Dorsolateral prefrontal cortex (tissue), 122 donors: ENCODE measurements at places on chromosomes 12 and 14.

DNA sequence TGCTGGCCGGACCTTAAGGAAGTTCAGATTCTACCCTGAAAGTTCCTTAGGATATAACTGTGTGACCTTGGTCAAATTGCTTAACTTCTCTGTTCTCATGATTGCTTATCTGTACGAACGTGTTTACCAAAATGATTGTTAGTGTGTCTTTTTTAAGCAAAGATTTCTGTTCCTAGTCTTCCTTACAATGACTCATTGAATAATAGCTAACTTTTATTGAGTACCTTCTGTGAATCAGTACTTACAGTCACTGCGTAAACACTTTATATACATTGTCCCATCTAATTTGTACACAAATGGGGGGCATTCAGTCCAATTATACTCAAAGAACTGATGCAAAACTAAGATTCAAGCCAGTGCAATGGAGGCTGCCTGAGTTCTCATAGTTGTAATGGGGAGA, 4.2 kb upstream of the TMEM30B start:
- no peak for DNase-seq

GRCh38 chr12:3251691-3252090, 174.5 kb downstream of the TSPAN9 start:
- DNase-seq: no peak

DNA sequence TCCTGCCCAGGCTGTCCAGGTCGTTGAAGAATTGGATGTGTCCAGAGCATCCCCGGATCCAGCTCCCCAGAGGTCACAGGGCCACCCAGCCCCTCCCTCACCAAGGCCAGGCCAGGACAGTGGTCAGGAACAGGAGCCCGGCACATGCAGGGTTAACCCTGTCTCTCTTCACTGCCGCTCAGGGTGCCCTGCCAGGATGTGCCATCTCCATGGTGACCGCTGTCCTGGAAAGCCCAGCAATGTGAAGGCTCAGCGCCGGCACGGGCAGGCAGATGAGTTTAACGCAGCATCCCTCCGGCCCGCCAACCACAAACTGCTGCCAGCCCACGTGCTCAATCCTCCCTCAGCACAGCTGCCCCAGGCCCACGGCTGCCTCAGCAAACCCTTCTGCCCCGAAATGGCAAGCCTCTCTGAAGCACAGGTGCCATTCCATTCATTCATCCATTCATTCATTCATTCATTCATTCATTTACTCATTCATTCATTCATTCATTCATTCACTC, 4.4 kb downstream of the TMEM179 start:
- DNase-seq: peak; percentile 85

DNA sequence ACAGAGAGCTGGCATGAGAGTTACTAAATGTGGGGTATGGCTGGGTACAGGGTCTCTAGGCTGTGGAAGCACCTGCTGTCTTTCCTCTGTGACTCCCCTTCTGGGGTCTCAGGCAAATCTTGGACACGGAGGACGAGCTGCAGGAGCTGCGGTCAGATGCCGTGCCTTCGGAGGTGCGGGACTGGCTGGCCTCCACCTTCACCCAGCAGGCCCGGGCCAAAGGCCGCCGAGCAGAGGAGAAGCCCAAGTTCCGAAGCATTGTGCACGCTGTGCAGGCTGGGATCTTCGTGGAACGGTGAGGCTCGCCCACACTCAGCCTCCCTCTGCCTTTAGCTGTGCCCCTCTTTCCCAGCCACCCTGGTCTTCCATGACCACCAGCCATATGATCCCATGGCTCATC, 19.4 kb downstream of the PPP1R1A start:
- DNase-seq: no peak

DNA sequence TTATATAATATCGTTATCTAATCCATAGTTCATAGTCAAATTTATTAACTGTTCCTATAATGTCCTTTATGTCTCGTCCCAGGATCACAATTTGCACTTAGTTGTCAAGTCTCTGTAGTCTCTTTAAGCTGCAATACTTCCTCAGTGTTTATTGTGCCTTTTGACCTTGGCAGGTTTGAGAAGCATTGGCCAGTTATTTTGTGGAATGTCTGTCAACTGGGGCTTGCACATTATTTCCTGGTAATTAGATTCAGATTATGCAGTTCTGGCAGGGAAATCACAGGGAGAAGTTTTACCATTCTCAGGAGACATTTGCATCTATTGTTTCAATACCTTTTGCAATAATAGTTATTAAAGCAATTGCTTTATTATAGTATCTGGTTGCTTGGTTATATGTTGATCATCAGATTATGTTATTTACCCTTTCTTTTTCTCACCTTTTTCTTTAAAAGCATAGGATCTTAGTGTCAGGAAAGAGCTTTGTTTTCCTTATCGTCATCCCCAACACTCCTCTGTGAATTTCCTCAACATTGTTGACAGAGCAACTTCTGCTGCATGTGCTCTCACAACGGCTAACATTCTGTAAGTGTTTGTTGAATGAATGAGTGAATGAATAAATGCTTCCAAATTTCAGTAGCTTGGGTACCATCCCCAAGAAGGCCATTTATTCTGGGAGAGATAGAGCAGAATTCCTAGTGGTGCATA, 3.7 kb upstream of the ART4 start:
- no peak for DNase-seq

GRCh38 chr12:38162708-38163441, 153.7 kb upstream of the ALG10B start:
- DNase-seq: no peak

DNA sequence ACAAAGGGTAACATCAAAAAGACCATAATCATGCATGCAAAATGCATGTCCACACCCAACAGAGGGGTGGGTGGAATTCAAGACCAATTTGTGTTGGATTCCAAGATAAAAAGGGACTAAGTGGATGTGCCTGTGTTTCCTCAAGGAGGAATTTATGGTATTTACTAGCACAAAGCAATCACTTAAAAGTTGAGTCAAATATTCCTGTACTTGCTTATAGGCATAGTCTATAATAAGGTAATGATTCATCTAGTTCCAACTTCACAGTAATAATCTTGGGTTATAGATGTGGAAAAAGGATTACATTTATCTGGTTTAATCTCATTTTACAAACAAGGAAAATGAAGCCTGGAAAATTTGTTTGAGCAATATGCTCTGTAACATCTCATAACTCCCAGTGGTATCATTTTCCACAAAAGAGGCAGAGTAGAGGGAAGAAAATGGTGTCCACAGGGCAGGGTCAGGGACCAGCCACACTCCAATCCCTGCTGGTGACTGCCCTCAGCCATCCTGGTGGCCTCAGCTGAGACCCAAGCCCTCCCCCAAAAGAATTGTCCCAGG, 80.8 kb upstream of the REP15 start:
- DNase-seq: no peak

DNA sequence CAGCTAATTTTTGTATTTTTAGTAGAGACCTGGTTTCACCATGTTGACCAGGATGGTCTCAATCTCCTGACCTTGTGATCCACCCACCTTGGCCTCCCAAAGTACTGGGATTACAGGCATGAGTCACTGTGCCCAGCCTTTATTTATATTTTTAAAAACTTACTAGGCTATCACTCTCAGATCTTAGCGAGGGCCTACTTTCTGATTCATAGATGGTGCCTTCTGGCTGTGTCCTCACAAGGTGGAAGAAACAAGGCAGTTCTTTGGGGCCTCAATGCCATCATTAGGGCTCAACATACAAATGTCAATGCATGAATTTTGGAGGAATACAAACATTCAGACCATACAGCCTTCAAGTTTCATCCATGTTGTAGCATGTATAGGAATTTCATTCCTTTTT, 2.4 kb upstream of the DGLUCY start:
- no peak for DNase-seq

GRCh38 chr14:29925736-29926135, 1.9 kb downstream of the PRKD1 start:
- no peak for DNase-seq

DNA sequence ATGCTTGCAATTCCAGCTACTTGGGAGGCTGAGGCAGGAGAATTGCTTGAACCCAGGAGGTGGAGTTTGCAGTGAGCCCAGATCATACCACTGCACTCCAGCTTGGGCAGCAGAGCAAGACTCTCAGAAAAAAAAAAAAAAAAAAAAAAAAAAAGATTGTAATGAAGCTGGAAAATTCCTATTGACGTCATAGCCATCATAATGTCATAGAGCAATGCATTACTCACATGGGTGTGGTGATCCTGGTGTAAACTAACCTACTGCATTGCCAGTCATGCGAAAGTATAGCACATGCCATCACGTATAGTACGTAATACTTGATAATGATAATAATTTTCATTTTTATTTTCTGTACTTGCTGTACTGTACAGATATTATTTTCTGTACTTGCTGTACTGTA, 42.7 kb upstream of the NID2 start:
- DNase-seq: no peak

DNA sequence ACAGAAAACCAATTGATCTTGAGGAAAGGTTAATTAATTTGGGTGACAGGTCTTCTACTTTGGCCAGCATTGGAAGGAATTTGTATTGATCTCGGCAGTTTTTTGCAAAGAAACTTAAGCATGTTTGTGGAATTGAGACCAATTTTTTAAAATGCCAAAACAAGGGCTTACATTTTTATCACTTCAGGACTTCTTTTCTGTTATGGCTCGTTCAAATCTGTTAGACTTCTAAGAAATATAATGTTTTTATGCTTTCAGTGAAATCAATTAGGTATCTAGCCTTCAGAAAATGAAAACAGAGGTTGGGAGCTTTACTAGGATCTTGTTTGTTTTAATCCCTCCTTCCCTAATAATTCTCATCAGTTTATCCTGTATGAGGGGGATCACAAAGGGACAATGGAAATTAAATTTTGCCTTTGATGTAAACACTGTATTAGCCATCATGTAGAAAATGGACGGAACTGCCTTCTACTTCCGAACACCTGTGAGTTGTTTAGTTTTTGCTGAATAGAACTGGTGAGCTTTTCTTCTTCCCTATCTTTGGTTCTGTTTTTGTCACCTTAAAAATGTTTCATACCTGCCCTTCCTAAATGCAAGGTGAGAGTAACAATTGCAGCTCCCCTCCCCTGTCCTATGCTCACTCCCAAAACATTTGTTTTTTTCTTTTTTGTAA, 7.8 kb downstream of the FOXA1 start:
- no peak for DNase-seq

- no peak for DNase-seq
Observed at GRCh38 chr14:56199095-56199981, 81.1 kb downstream of the PELI2 start.

GRCh38 chr14:75915045-75915444, 66.8 kb downstream of the TGFB3 start:
- DNase-seq: no peak

DNA sequence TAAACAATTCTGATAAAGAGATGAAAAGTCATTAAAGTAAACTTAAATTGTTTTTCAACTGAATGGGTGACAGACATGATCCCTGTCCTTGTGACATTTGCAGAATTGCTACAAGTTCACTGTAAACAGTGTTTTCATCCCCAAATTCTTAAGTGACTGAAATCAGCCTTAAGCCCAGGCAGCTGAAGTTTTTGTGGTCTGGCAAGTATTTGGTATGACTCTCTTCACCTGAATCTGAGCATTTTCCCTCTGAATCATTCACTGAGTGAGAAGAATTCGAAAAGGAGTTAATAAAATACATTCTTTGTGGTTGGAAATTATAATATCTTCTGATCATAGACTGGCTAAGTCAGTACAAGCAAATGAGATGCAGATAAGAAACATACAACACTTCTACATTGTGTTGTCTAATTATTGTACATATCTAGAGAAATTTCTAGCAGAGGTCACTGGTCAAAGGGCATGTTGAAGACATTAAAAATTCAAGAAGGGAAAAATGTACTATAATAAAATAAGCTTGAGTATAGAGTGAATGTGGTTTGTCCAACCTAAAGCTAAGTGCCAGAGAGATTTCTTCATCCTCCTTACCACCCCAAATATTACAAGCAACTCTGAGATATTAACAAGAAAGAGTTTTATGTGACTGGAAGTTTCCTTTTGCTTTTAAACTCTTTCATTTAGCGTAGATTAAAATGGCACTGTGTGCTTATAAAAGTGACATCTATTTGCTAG, 177.8 kb upstream of the DIO2 start:
- DNase-seq: no peak

DNA sequence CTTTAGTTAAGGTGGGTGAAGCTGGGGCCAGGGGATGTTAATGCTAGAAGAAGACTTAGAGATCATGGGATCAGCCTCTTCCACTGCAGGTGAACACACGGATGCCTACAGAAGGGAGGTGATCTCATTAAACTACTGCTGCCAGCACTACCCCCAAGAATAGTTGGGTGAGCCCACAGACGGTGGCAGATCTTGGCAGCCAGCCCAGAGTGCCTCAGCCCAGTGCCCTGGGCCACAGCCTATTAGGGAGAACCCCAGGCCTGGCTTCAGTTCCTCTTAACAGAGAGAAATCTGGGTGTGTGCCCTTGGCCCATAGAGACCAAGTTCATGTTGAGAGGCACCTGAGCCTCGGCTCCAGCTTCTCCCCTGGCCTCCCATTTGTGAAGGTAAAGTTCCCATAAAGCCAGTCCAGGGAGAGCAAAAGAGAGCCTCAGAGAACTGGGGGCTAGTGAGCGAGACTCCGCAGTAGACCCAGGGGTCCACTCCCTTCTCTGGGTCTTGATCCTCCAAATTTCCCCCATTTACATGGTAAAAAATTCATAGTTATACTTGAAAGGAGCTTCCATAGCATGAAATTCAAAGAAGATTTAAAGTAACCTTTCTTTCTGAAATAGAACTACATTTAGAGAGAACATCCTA, 125.0 kb upstream of the CCND2 start:
- DNase-seq: no peak

- no peak for DNase-seq
Observed at GRCh38 chr14:100747736-100748135, 21.0 kb downstream of the DLK1 start.
